ENCODE measurements at places on chromosomes 4 and X.

DNA sequence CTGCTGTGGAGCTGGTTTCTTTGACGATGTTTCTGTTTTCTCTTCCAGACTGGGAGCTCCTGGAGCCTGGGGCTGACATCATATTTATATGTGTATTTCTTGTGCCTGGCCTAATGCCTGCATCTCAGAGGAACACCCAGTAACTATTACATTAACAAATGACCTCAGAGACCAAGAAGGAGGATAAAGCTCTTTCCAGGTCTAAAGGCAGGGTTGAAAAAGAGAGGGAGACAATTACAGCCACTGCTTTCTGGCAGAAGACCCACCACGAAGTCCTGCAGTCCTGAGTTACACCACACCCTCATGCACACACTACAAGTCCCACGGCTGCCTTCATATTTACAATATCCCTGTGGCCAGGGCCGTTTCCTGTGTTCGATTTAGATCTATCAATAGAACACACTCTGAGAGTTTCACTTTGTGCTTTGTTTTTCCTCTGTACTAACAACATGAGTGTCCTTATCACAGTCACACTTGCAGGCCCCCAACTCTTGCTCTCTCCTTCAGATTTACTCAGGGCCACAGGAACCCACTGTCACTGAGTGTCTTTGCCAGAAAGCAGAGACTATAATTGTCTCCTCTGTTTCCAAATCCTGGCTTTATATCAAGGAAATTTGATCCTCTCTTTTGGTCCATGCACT, 535.5 kb downstream of the MID1IP1 start:
- DNase-seq = no peak

DNA sequence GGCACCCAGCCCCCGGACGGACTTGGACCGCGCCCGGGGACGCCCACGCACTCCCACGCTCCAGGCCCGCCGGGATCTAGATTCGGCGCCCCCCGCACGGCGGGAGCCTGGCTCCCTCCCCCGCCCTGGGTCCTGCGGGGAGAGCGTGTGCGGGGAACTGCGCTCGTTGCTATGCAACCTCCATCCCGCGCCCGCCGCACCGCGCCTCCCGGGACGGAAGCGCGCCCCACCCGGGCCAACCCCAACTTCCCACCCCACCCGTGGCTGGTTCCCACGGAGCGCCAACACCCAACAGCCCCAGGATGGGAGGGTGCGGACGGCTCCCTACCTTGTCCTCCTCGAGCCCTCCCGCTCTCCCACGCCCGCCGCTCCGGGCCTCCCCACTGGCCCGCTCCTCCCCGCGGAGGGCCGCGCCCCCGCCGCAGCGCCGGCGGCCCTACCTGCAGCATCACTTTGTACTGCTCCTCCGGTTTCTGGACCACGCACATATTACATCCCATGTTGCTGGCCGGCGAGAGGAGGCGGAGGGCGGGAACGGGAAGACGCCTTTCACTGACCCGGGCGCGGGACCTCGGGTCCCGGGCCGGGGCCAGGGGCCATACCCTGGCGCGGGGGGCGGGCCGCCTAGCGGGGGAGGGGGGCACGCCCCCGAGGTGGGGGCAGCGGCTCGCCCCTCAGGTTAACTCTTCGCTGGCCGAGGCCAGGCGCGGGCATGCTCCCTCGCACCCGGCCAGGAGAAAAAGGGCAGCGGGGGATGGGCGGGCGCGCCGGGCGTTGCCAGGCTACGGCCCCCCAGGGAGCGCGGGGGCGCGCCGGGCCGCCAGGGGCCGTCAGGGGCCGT, at the start of gene PDZD4:
PDZD4 (minus strand) TSS at position 746 of the 841 bp plus-strand sequence; CDS start at position 500, 246 bp downstream.
- DNase-seq = no peak

DNA sequence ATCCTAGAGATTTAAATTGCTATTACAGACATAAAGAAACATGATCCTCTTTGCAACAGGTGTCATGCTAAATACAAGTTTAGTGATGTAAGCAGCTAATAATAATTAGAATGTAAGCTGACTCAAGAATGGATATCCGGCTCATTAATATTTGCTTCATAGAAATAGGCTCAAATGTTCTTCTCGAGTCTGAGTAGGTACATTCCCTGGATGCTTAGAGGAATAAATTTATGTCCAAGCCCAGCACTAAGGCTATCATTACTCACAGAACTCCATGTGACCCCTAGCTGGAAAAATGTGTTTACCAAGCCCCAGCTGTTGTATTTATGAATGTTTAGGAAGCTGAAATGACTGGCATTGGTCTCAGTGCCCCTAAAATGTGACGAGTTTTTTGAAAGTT, 87.6 kb upstream of the TSPAN7 start:
- DNase-seq = no peak

DNA sequence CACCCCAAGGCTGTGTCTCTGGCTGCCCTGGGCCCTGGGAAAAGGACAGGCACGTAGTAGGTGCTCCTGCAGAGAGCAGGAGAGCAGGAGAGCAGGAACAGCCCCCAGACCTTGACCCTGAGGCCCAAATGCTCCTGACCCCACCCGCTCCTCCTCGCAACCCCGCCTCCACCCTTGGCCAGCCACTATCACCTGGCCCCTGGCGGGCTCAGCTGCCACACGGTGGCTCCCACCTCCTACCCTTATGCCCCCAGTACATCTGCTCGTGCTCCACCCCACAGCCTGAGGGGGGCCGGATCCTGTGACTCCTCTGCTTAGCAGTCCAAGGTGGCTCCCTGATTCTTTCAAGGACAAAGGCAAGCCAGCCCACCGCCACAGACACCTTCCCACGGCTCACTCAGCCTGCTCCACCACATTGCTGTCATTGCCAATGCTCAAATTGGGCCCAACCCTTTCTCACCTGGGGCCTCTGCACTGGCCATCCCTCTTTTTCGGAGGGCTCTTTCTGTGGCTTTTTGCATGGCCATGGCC, 5.4 kb upstream of the HAUS7 start:
- DNase-seq = no peak

DNA sequence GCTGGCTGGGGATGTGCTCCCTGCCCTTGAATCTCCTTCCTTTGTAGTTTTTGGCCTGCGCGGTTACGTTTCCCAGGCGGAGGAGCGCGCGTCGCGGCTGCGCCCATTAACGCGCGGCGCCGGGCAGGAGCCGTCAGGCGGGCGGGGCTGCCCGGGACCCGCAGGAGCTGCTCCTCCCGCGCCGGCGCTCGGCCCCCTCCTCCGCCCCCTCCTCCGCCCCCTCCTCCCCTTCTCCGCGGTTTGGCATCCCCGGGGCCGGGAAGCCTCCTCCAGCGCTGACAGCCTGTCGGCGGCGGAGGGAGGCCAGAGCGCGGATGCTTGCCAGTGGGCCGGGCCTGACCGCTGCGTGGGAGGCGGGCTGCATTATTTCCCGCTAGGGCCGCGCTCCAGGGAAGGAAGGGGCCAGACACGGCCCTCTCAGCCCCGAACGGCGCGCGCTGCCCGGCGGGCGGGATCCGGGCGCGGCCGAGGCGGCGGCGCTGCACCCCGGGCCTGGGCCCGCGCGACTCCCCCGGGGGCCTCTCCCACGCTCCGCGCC, at the start of gene DCLK2:
DCLK2 (plus strand) TSS at position 405 of the 538 bp plus-strand sequence. CDS start 583 bp downstream, outside the sequence.
- DNase-seq = peak; percentile 83

DNA sequence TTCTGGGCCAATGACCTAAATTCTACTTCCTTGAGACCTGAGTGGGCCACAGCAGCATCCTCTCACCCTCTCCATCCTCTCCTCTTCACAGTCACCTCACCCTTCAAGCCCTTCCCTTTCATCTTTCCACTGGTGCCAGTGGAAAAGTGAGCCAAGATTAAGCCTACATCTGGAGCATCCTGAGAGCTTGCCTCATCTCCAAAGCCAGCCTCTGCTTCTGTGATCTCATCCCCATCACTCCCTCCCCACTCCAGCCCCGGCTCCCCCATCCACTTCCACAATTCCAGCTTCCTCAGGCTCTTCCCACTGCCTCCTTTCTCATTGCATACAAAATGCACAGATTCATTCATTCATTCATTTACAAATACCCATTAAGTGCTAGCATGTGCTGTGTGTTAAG, 10.1 kb upstream of the RASL11B start:
- no peak for DNase-seq

DNA sequence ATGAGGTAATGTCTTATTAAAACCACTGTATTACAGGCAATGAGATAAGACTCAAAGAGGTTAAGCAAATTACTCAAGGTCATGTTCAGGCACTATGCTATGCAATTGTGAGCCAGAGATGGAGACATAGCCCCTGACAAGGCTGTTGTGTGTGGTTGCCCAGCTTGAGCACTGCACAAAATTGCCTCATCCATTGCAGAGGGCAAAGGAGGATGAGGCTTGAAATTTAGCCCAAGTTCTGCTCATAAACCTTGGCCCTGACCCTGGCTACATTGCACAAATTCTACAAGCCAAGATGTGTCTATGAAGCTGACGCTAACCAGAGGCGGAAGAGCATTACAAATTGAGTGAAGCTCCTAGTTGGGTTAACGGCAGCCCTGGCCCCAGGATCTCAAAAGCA, 65.6 kb upstream of the PGM2 start:
- DNase-seq = no peak

DNA sequence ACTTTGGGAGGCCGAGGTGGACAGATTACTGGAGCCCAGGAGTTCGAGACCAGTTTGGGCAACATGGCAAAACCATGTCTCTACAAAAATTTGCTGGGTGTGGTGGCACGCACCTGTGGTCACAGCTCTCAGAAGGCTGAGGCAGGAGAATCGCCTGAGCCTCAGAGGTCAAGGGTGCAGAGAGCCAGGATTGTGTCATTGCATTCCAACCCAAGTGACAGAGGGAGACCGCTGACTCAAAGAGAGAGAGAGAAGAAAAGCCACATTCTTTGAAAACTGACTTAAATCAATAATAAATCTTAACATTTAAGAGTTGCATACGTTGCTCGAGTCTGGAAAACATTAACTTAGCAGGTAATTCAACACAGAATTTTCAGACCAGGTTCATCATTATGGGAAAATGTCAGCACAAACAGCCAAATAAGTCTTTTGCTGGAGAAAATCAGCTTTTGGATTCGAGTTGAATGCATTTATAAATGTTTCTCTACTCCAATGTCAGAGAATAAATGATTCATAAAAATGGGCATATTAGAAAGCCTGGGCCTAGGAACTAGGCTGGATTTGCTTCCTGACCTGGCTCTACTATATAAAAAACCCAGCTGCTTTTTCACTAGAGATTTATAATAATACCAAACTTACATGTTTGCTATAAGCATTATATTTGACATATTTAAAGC, 68.3 kb upstream of the RBPJ start:
- no peak for DNase-seq

DNA sequence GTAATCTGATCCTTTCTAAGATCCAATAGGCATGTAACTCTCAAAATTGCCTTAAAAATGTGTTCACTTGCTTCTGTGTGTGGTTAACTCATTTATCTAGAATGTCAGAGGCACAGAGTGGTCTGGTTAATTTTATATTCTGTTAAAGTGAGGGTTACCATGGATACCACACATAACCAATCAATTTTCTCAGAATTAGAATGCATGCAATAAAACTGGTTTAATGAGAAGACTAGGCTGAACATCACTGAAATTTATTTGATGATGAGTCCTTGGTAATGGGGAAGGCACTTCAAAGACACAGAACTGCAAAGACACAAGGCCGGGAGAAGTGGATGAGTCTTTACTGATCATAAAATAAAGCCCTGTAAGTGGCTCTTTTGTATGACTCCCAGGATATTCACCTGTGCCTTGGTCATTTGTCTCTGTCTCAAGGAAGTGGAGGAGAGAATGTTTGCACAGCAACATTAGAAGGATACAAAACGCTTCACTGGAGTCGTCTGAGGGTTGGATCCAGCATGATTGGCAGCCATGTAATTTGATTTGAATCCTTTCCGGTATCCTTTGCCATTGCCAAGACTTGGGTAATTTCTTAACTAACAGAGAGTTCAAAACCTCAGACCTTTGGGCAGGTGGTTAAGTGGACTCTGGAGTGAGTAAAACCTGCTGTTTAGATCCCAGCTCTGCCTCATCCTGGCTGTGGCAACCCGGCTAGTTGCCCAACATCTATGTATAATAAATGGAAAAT, 94.0 kb upstream of the RBPJ start:
- peak; percentile 60 for DNase-seq

GRCh38 chr4:73454920-73455319, 18.9 kb downstream of the AFP start:
- no peak for DNase-seq

DNA sequence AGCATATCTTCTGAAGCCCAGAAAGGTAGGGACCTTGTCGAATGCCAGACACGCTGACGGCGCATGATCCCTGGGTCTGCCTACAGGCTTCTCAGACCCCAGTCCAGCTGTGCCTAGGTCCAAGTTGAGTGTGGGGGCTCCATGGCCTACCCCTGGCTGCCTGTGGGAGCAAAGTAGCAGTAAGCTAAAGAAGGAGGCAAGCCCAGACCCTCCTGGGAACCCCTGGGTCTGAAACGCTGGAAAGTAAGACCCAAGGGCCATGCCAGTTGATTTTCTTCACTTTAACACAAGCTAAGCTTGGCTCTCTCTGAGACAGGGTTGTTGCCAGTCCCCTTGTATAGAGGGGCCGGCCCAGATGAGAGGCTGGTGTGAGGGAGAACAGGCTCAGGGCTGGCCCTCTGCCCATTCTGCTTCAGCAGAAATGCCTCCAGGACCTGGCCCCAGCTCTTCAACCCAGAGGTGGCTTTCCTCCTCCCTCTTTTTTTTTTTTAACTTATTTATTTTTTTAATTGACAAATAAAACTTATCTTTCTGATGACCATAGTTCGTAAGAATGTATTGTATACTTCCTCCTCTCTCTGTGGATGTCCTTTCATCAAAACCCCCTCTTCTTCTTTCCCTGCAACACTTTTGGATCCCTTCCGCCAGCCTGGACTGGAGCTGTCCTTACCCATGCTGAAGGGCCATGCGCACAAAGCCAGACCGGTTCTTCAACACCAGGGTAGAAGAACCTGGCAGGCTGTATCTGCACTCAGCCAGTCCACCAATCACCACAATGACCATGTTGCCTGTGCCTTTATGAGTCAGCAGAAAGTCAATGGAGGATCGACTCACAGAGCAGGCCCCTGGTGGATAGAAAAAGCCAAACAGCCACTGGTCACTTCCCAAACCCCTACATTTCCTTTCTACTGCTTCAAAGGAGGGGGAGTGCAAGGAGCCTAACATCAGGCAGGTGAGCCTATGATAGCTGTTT, 7.1 kb downstream of the AWAT2 start:
- DNase-seq = no peak

DNA sequence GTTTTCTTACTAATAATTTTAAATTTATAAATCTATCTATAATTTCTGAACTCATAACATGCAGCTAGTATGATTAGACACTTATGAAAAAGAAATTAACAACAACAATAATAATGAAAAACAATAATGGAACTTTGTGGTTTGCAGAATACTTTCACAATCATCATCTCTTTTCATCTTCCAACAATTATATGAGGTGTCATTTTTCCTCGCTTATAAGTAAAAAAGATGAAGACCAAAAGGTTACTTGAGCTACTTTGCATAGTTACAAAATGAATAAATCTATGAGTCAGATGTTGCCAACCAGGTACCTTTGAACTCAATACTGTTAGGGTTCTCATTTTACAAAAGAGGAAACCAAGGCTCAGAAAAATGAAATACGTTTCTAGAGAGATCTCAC, 98.5 kb upstream of the ELOVL6 start:
- DNase-seq = no peak
